RPMI7951 (cell line): ENCODE measurements at places on chromosomes 3 and 15. TPM values are rescaled to one million over a fixed set of nuclear protein-coding genes. Genes with fewer than 3 reads are reported as not detected.

GRCh38 chr3:52272831-52273230 lies 5.6 kb downstream of the WDR82 start:
- DNase-seq = no peak

GRCh38 chr3:65318231-65318630 lies 630.4 kb upstream of the ADAMTS9 start:
- DNase-seq = no peak

Gene KLHL6
- not detected in 2 replicates for total RNA-seq

- no peak for DNase-seq
Observed at GRCh38 chr15:69629631-69630161, 177.1 kb downstream of the RPLP1 start.

DNA sequence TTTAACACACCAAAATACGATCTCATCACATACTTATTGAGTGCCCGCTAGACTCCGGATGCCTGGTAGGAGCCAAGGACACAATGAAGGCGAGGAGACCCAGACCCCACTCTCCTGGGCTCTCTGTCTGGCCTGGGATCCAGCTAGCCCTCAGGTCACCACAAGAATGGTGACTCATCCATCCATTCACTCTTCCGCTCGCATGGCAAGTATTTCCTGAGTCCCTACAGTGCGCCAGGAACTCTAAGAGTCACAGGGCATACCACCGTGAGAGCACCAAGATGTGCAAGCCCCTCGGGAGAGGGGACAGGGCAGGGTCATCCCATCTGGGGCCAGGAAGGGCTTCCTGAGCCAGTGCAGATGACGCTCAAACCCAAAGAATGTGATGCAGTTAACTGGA lies 101.6 kb upstream of the PRR20G start:
- DNase-seq = peak; percentile 62

DNA sequence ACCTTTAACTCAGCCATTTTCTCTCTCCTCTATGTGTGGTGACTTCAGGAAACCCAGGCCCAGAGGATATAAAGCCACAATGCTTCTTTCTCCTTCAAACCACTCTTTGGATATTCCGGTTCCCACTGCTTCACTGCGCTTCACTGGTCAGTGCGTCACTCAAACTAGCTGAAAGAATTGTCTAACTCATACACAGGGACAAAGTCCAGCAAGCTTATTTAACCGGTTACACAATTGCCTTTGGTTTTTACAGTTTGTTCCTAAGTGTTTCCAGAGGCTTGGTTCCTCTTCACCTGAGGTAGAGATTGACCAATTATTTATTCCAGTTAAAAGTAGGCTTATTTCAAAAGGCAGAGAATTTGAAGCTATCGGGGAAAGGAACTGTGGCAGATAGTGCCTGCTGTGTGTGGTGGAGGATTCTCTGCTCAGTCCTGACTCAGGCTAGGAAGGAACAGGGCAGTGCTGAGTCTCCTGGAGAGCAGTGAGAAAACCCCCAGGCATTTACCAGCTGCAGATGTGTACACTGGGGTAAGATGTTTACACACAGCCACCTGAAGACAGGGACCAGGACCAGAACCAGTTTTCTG lies at the start of gene HGD:
Gene HGD (minus strand): TSS at position 145 of the 587 bp plus-strand sequence. CDS start 128 bp downstream, at position 17.
- DNase-seq = no peak

GRCh38 chr15:57149196-57149595 lies 227.1 kb upstream of the CGNL1 start:
- no peak for DNase-seq

DNA sequence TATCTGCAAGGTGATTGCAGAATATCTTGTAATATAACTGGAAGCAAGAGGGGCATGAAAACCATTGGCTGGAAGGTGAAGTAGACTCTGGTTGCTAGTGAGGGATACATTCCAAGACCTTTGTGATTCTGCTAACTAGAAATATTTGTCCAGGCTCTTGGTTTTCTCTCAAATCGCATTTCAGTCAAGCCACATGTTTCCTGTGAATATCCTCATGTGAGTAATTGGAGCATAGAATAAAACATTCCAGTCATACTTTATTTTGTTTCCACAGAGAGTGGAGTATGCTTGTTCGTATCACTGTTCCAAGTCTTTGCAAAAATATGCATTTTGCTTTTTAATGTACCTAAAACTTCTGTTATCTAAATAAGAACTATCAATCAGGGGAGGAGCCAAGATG lies 850.0 kb downstream of the EPHA3 start:
- DNase-seq = no peak

GRCh38 chr3:64806668-64807605 lies 119.1 kb upstream of the ADAMTS9 start:
- no peak for DNase-seq

Gene HTR3D
- not detected in 2 replicates for total RNA-seq

GRCh38 chr15:80747317-80748053 lies 31.7 kb upstream of the CEMIP start:
- DNase-seq = no peak

DNA sequence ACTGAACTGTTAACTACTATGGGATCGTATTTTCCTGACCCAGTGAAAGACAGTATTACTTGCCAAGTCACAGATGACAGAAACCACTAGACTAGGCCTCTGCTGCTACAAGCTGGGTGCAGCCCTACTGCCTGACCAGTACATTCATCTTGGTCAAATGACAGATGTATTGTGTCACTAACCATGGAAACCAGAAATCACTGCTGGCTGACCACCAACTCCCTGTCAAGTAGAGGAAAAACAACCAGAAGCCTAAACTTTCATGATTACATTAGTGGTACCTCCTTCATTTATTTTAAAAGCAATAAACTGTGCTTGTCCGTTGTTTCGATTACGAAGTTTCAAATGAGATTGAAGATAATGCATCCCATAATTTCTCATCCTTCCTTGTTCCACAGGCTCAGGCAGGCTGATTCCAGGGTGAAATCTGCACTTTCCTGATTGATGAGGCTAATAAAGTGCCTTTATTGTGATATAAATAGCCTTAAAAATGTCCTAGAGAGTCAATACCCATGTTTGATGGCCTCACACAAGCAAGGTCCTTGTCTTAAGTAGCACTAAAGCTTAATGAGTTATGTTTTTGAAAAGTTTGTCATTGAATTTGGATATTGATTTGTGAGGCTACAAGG lies 309.7 kb downstream of the LSAMP start:
- peak; percentile 87 for DNase-seq

GRCh38 chr15:37199545-37199944 lies 99.2 kb upstream of the MEIS2 start:
- no peak for DNase-seq

GRCh38 chr15:43489191-43489590 lies 3.8 kb downstream of the TP53BP1 start:
- no peak for DNase-seq

DNA sequence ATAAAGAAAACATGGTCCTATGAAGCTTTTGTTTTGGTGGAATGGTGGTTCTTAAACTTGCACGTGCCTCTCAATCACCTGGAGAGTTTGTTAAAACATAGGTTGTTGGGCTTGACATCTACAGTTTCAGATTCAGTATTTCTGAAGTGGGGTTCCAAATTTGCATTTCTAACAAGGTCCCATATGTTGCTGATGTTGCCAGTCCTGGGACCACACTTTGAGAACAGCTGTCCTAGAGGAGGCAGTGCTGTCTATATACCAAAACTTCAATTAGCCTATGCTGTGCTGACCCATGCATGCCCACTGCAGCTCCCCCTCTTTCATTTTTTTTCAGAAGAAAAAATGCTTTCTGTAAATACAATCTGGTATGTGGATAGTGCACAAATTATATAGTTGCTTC lies 31.3 kb downstream of the ALCAM start:
- no peak for DNase-seq

- no peak for DNase-seq
Observed at GRCh38 chr3:72088486-72089025, 303.6 kb upstream of the PROK2 start.

DNA sequence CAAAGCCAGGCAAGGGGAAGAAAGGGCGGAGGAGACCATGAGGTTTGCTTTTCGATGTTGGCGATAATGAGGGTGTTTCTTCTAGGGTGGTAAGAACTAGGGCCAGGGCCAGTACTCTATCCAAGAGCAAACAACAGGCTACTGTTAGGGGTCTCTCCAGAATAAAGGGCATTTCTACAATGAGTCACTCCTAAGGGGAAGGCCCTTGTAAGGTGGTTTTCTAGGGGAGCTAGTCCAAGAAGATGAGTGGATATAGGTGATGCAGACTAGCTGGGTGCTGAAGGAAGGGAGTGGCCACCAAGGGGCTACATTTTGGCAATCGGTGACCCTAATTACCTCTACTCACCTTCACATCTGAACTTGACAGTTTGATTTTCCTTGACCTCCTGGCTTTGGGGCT lies 148.5 kb upstream of the HACD2 start:
- DNase-seq = no peak

DNA sequence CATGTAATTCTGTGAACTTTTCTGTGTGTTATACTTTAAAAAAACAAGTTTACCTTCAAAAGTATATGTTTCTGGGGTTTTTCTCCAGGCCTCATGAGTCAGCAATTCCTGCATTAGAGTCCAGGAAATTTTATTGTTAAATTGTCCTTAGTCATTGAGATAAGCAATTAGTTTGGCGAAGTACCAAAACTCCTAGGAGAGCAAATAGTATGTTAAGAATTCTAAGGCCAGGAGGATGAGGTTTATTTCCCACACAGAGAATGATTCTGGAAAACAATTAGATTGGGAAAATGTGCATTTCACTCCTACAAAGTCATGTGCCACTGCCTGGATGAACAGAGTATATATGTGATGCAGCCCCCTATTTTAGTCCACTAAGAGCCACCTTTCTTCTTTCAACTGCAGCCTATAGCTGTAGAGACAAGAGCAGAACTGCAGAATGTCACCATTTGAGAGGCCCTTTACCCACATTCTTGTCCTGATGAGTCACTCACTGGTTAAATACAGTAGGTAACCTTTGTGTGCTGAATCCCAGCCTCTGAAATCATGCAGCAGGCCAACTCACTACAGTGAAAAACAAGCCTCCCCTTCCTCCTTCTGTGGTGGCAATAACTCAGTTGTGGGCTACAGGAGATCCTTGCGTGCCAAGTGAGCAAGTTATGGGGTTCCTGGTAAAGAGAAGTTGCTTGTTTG lies 452.8 kb upstream of the THBS1 start:
- peak; percentile 97 for DNase-seq

DNA sequence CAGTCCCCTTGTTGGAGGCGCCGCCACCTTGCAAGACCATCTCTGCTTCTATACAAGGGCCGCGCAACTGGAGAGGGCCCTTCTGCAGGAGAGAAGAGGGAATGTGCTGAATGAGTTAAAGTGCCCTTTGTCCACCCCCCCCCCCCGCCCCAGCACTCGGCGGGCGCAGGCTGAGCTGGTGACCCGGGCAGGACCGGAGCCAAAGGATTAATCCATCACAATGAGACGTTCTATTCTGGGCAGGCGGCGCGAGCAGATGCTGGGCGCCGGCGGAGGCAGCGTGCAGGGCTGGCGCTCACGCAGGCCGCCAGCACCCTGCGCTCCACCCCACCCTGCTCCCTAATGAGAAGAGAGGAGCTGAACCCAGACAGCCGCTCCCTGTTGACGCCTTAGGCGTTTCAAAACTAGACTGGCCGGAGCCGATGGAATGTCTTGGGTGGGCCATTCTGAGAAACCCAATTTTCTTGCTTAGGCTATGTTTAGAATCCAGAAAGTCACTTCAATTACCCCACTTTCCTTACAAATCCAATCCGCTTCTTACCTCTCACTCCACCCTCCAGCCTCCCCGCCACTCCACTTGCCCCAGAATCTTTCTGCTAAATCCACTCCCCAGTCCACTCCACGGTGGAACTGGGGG lies 32.9 kb downstream of the GJD2 start:
- DNase-seq = peak; percentile 88

Gene SLC9C1
- total RNA-seq = not detected in 2 replicates

Gene PLA2G4D
- not detected in 2 replicates for total RNA-seq

Gene TGM4
- under 0.01 TPM in 1 of 2 replicates, not detected in the other for total RNA-seq
